Gastrocnemius medialis (tissue), 4 donors: ENCODE measurements at places on chromosomes 1 and 21. TPM values are rescaled to one million over a fixed set of nuclear protein-coding genes. Genes with fewer than 3 reads are reported as not detected.

C1orf198 gene
- 312 TPM for total RNA-seq

SEMA6C gene
- 116 TPM for total RNA-seq

BRDT gene
- total RNA-seq, result not detected

OR2W3 gene
- 0.80 TPM for total RNA-seq

ELAVL4 gene
- not detected for total RNA-seq

TM2D1 gene
- 56.8 TPM for total RNA-seq

OR2L2 gene
- total RNA-seq, result not detected

AK5 gene
- total RNA-seq, result 1.8 TPM

CELA3A gene
- not detected for total RNA-seq

CD1D gene
- not detected for total RNA-seq

TFF2 gene
- not detected for total RNA-seq

EPHA2 gene
- total RNA-seq, result 1.2 TPM

GRIK1 gene
- total RNA-seq, result not detected

PLA2G5 gene
- not detected for total RNA-seq

TRNP1 gene
- total RNA-seq, result 2.2 TPM

NHLH1 gene
- total RNA-seq, result not detected

PCBP3 gene
- 0.26 TPM for total RNA-seq

PGLYRP4 gene
- not detected for total RNA-seq

TAS1R1 gene
- total RNA-seq, result not detected

SYT6 gene
- total RNA-seq, result not detected

CFHR2 gene
- 0.59 TPM for total RNA-seq

CLEC20A gene
- total RNA-seq, result not detected

TNFRSF1B gene
- 29.5 TPM for total RNA-seq

A3GALT2 gene
- total RNA-seq, result not detected

B3GALT2 gene
- not detected for total RNA-seq

DIO1 gene
- not detected for total RNA-seq

NPPA gene
- total RNA-seq, result 0.53 TPM

BRINP2 gene
- total RNA-seq, result not detected

FCN3 gene
- 35.7 TPM for total RNA-seq

FNDC5 gene
- 101 TPM for total RNA-seq

PGBD5 gene
- 2.7 TPM for total RNA-seq

SMPDL3B gene
- total RNA-seq, result 0.29 TPM

DMRTA2 gene
- total RNA-seq, result not detected

RHCE gene
- total RNA-seq, result not detected

VCAM1 gene
- 2.4 TPM for total RNA-seq
